ENCODE measurements at places on chromosomes 1 and 21.

GRCh38 chr1:54928327-54928726 is 41.3 kb upstream of the DHCR24 start:
- DNase-seq = no peak

- no peak for DNase-seq
Measured at GRCh38 chr1:217897100-217897499, 266.0 kb downstream of the SPATA17 start.

GRCh38 chr1:155166051-155166470 is 7.0 kb downstream of the KRTCAP2 start:
- no peak for DNase-seq

- no peak for DNase-seq
Measured at GRCh38 chr21:25887166-25887565, 152.4 kb downstream of the GABPA start.
